ENCODE measurements at places on chromosomes 2 and 18.

DNA sequence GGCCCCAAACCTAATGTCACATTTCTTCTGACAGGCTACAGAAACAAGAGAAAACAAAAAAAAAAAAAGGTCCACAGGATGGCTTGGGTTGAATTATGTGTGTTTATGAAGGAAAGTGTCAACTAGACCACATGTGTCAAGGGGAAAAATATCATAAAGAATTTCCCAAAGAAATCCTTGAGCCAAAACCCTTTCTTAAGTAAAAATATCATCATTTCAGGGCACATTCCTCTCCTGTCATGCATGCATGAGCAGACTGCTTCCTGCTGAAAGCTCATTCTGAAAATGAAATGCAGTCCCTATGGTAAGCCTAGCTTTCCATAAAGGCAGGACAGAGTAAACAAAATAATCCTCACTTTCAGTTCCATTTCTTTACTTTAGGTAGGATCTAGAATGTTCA is 85.7 kb upstream of the RBBP8 start:
- no peak for DNase-seq

GRCh38 chr2:36438449-36438977 is 82.9 kb downstream of the CRIM1 start:
- no peak for DNase-seq

GRCh38 chr2:191693778-191694177 is 15.8 kb downstream of the NABP1 start:
- no peak for DNase-seq

DNA sequence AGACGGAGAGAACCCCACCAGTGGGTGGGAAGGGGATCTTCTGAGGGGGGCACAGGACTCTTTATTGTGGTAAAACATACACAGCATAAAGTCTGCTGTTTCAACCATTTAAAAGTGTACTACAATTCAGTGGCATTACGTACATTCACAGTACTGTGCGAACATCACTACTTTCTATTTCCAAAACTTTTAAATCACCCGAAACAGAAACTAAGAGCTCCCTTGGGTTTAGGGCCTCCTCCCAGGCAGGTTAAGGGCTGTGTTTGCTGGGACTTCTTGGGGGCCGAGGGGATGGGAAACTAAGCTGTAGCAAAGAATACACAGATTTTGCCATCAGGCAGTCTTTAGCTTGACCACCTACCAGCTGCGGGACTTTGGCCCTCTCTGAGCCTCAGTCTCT is 242.0 kb downstream of the HAUS1 start:
- DNase-seq: no peak

DNA sequence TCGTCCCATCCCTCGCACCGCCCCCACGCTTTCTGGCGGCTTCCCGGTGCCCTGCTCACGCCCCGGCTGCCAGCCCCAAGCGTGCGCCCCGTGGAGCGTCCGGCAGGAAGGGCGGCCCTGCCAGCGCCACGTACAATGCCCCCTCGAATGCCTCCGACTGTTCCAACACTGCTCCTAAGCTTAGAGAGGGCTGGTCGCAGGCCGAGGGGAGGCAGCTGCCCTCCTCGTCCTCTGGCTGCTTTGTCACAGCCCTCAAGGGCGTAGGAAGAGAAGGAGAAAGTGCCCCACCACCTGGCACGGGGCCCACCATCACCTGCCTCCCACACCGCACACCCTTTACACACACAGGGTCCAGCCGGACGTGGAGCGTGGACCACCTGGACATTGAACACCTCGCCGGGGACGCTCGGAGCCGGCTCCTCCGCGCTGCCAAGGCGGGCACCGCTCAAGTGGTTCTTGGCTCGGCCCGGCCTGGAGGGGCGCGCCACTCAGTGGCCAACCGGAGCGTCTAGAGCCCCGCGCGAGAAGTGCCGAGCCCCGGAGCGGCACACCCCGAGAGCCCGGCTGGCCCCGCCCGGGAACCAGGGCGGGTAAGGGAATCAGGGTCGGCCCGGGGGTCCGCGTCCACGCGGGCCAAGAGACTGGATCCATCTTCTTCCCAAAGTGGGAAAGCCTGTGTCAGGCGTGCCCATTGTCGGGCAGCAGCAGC is 830 bp downstream of the DNER start:
- DNase-seq: peak; percentile 28

- peak; percentile 30 for DNase-seq
These were observed 8.4 kb downstream of the PTPRM start for GRCh38 chr18:7575465-7576028.

GRCh38 chr2:2572393-2573204 is 241.5 kb upstream of the MYT1L start:
- no peak for DNase-seq

DNA sequence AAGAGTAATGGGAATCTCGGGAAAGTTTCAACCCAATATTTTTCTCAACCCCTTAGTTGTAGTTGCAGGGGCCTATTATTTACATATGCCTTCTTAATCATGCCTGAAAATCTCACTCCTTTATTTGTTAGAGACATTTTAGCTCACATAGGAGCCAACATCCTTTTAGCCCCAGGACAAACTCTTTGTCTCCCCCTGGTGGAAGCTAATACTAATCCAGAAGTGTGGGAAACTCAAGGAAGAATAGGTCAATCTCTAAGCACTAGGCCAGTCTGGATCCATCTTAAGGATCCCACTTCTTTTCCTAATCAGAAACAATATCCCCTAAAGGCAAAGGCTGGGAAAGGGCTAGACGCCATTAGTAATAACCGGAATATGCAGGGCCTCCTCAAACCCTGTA is 550.9 kb upstream of the PKDCC start:
- DNase-seq: no peak

DNA sequence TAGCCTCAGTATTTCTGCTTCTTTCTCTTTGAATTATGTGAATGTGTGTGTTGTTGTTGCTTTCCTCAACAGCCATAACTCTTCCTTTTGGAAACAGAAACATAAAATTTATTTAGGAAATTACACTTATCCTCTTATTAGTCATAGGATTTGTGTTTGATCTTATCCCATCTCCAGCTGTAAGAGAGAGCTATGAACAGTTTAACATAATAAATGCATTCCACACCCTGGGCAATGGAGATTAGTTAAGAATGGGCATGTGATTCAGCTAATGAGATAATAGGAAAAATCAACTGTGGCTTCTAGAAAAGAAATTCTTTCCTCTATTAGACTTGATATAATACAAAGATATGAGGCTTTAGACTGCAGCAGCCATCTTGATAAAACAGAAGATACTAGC is 55.0 kb downstream of the SCN7A start:
- no peak for DNase-seq

DNA sequence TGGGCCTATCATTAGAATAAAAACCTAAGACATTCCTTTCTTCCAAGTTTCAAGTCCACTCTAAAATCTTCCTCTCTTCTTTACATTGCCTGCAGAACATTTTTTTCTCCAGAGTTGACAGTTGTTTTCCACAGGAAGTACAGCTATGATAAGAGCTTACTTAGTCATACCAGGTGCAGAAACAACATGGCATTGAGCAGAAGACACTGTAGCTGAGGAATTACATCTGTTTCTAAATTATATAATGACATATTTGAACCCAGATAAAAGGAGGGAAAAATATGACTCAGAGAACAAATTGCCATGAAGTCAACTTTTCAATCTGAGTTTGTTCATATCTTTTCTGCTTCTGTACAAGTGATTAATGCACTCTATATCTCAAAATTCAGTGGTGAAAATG is 30.2 kb downstream of the CMPK2 start:
- peak; percentile 54 for DNase-seq

- DNase-seq: no peak
These were observed 57.0 kb downstream of the CUL3 start for GRCh38 chr2:224528171-224528570.

GRCh38 chr2:776487-776886 is 99.3 kb upstream of the TMEM18 start:
- DNase-seq: no peak

GRCh38 chr2:9897846-9898245 is 53.6 kb upstream of the GRHL1 start:
- DNase-seq: no peak

DNA sequence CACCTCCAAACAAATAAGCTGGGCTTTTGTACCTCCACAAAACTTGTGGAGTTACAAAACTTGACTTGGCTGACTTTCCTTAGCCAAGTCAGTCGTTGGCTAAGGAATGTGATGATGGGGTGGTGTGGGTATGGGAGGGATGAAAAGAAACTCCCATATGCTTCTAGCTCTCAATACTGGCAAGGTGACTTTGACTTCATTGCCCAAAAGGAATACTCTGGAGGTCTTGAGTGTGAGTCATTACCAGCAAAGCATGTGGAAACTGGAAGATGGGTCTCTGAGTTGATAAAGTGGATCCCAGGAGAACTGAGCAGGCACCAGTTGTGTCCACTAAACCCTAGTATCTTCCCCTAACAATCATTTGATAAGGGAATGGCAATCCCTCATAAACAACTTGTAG is 226.7 kb downstream of the GULP1 start:
- DNase-seq: no peak

DNA sequence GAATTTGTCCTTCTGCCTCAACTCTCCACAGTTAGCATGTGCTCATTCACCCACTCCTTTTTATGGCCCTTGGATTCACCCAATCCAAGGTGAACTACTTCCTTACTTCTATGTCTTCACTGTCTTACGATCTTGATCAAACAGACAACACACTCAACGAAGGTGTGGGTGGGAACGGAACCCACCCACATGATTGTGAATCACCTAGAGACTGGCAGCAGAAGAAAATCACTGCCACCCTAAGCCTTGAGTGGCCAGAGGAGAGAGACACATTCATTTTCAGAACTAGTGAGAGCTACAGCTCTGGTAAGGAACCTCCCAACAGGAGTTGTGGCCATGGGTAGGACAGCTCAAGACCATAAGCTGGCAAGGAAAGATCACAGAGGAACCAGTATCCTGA is 194.3 kb downstream of the PLCL1 start:
- no peak for DNase-seq

GRCh38 chr2:42954227-42954962 is 162.0 kb upstream of the HAAO start:
- DNase-seq: no peak

GRCh38 chr2:149410701-149411484 is 80.5 kb downstream of the LYPD6 start:
- no peak for DNase-seq

DNA sequence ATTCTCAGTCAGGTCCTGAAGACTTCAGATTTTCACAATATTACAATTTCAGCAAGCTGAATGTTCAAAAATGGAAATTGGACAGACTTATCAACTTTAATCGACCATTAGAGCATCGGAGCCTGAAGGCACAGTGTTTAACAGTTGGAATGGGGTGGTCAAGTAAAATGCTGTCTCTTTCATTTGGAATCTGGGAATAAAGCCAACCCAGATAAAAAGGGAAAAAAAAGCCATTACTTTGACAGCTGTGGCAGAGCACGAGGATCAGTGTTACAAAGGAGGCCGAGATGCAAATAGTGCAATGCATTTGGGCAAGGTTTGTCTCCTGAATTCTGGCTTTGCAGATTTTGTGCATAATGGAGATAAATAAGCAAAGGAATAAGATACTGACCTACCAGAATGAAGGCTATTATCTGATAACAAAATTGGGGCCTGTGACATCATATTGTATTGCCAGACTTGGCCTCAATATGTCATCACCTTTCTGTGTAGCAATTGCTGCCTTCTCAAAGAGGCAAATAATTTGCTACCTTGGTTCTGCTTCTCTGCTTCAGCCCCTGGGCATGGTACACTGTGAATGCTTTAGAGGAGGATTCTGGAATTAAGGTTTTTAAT is 277.5 kb upstream of the KLHL29 start:
- no peak for DNase-seq

- DNase-seq: no peak
These were observed 131.2 kb upstream of the SEC11C start for GRCh38 chr18:59008302-59008974.

DNA sequence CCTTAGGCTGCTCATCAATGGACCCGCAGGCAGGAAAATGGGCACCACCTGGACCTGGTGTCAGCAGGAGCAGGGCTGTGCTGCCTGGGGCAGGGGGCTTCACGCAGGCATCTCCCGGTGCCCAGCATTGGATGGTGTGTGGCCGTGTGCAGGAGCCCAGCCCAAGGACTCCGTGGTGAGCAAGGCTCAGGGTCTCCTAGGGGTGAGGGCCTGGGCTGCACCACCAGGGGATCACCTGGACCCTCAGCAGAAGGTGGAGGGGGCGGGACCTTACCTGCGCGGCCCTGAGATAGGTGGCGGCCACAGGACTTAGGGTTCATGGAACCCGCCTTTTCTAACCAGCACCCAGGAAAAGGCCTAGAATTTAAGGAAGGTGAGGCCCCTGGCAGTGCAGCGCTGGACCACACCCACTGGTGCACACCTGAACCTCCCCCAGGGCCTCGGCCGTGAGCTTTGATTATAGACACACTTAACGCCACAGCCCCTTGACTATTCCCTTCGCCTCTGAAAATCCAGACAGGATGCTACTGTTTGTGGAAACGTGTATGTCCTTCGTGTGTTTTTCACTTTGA is 89.0 kb downstream of the TMEM18 start:
- no peak for DNase-seq

DNA sequence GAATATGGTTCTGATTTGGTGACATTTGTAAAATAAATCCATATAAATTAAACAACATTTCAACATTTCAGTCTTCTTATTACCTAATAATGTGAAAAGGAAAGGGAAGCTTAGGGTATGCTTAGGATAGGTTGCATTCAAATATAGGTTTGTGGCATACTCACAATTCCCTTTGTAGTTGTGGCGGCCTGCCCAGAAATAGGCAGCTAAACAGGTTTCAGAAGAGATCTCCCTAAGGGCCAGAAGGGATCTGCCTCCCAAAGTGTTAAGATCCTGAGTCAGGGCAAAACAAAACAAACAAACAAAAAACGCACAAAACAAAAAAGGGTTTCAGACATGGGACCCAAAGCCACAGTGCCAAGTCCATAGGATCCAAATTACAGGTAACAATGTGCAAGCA is 41.4 kb upstream of the TCF7L1 start:
- DNase-seq: no peak

GRCh38 chr18:35409911-35410310 is 32.8 kb upstream of the ZNF396 start:
- no peak for DNase-seq

GRCh38 chr18:73150199-73150598 is 282.4 kb upstream of the NETO1 start:
- DNase-seq: no peak

GRCh38 chr2:212344131-212344530 is 194.5 kb downstream of the ERBB4 start:
- DNase-seq: no peak

- DNase-seq: no peak
These were observed 40.7 kb upstream of the CABLES1 start for GRCh38 chr18:23094411-23095190.

DNA sequence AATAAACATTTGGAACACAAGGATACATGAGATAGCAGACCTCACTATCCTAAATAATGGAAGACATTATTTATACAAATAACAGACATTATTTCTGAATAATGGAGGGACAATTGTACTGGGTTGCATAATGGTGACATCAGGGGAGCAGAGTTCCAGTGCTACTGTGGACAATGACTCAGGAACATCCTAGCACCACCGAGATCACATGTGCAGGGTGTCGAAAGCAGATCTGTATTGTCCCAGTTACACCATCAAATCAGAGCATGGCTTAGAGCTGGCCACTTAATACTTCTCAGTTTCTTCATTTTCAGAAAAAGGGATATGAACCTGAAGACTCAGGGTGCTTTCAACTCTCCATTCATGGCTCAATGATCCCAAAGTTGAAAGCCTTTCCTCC is 249.1 kb upstream of the RBMS1 start:
- DNase-seq: no peak

GRCh38 chr2:45814488-45814887 is 163.0 kb downstream of the PRKCE start:
- no peak for DNase-seq

Measured in common myeloid progenitor, CD34-positive (primary cell).